Posterior cingulate gyrus (tissue), 11 donors: ENCODE measurements at places on chromosomes 16 and 17.

DNA sequence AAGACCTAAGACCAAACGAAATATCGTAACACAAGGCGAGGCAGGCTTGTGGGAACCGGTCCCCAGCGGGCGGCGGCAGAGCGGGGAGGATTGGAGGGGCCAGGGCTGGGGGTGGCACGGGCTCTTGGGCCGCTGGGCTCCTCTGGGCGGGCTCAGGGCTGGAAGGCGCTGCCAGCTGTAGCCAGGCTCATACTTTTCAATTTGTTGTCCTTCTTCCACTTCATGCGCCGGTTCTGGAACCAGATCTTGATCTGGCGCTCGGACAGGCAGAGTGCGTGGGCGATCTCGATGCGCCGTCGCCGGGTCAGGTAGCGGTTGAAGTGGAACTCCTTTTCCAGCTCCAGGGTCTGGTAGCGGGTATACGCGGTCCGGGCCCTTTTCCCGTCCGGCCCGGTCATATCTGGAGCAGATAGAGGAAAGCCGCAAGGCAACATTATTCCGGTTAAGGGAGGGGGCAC, 1.5 kb downstream of the HOXB5 start:
- DNase-seq, result no peak

GRCh38 chr16:85137323-85138072, 25.2 kb upstream of the CIBAR2 start:
- peak; percentile 82 for DNase-seq

- DNase-seq, result no peak
These were observed 30.6 kb downstream of the ACTG1 start for GRCh38 chr17:81481815-81482505.

- DNase-seq, result no peak
These were observed 595.6 kb upstream of the KIF2B start for GRCh38 chr17:53227111-53227510.

GRCh38 chr17:64455993-64456885, 7.3 kb downstream of the MILR1 start:
- DNase-seq, result no peak

DNA sequence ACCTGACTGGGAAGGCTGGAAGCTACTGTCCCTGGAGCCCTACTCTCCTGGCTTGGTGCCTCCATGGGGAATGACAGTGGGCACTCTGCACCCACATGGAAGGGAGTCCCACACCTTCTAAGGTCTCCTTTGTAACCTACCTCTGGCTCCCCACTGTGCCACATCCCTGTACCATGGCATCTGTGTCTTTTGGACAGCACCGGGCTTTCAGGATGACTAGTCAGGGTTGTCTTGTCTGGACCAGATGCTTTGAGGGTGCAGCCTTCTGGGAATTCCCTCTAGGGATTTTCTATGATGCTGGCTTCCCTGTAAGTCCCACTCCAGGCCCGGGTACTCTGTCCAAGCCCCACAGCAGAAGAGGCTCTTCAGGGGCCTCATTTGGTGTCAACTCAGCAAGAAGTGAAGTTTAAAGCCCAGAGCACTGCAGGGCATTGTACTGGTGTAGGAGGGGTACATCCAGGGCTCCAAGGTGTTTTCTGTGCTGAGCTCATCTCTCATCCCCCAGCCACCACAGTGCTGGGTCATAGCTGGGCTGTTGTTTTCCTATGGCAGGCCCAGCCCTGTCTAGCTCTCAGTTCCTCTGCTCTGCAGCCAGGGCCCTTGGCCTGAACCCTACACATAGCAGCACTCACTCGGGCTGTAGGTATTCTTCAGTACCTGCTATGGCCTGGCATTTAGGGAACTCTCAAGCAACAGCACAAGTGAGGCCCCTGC, 255.3 kb downstream of the CPPED1 start:
- no peak for DNase-seq

DNA sequence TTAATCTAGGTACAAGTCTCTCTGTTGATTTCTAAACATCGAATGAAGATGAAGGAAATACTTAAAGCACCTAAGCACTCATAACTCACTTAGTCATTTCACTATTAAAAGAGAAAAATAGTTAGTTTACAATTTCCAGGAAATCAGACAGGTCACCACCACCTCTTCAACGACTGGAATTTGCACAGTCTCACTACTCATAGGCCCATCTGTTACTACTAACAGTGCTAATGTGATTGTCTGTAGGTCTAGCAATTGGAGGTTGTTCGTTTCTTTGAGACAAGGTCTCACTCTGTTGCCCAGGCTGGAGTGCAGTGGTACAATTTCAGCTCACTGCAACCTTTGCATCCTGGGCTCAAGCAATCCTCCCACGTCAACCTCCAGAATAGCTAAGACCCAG, 444.6 kb downstream of the MAF start:
- no peak for DNase-seq

GRCh38 chr16:70778901-70779309, 22.1 kb downstream of the VAC14 start:
- no peak for DNase-seq

GRCh38 chr17:2011411-2012371, 13.4 kb downstream of the RTN4RL1 start:
- no peak for DNase-seq

DNA sequence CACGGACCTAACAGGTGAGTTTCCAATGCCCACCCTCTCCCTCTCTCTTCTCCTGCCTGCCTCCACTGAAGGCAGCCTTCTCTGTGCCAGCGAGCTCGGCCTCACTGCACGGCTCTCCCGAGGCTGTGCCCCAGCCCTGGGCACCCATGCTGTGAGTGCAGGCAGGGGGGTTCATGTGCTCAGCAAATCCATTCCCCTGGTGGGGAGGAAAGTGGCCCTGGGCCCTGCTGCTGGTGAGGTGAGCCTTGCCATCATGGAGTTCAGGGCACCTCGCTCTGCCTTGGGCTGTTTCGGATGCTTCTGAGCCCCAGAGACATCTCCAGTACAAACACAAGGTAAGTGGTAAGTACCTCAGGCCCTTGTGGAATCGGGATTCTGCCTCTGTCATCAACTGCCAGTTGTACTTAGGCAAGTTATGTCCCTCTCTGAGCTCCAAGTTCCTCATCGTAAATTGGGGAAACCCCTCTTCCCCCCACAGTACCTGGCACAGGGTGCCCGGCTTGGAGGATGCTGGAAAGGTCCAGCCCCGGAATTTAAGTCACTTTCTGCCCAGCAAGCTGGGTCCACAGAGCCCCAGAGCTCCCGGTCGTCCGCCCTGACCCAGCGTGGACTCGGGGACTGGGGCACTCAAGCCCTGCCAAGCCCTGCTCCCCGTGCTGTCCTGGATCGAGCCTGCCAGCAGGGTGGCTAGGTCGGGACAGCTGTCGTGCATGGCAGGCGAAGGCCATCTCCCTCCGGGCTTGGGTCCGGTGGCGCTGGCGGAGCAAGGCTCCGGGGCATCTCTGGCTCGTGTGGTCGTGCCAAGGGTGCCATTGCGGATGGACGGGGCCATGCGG, 684 bp upstream of the NUDT16L1 start:
- DNase-seq, result no peak

- DNase-seq, result no peak
These were observed 14.2 kb upstream of the KREMEN2 start for GRCh38 chr16:2949705-2950352.
